ENCODE measurements at places on chromosomes 6 and 20. TPM values are rescaled to one million over a fixed set of nuclear protein-coding genes. Genes with fewer than 3 reads are reported as not detected.

Gene PCSK2
- total RNA-seq = under 0.01 TPM

Gene RRAGD
- total RNA-seq = 0.14 TPM

Gene PTCRA
- not detected for total RNA-seq

Gene WFDC5
- not detected for total RNA-seq

Gene ZNF217
- 22.6 TPM for total RNA-seq

Gene ZNF831
- not detected for total RNA-seq

Gene DLK2
- 0.28 TPM for total RNA-seq

Gene LGSN
- total RNA-seq = under 0.01 TPM

Gene RTF2
- 85.2 TPM for total RNA-seq

Gene BPIFB4
- not detected for total RNA-seq

Gene SLC17A3
- total RNA-seq = not detected

Gene ARHGAP18
- 15.6 TPM for total RNA-seq

Gene MDFI
- total RNA-seq = 0.55 TPM

Gene RAET1L
- not detected for total RNA-seq

Gene CHRNA4
- total RNA-seq = not detected

Gene MCHR2
- total RNA-seq = not detected

Gene ENPP1
- total RNA-seq = 4.7 TPM

Gene ABCF1
- 33.4 TPM for total RNA-seq

Gene WFDC10B
- 0.14 TPM for total RNA-seq

Gene TAF8
- total RNA-seq = 12.6 TPM

Gene ANKRD66
- not detected for total RNA-seq

Gene TGM2
- total RNA-seq = 241 TPM
